GM13976 (cell line): ENCODE measurements at places on chromosomes 2 and 18.

DNA sequence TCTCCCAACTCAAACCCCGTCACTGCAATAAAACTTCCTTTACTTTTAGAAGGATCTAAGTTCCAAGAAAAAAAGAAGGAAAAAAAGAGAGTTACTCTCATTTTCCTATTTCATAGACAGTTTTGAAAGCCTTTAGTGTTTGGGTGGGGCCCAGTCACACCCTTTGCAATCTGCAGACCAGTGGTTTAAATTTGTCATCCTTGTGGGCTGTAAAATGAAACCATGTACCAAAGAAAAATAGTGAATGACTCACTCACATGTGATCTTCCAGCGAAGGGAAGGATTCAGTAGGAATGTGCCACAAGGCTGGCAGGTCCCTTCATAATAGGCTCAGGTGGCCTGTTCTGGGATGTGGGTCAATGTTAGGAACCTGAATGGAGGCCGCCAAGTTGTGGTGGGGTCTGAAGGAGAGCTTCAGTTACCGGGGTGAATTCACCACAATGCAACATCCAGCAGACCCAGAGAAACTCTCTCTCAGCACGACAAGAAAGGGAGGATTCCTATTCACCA, 28.3 kb downstream of the ANXA4 start:
- no peak for DNase-seq

DNA sequence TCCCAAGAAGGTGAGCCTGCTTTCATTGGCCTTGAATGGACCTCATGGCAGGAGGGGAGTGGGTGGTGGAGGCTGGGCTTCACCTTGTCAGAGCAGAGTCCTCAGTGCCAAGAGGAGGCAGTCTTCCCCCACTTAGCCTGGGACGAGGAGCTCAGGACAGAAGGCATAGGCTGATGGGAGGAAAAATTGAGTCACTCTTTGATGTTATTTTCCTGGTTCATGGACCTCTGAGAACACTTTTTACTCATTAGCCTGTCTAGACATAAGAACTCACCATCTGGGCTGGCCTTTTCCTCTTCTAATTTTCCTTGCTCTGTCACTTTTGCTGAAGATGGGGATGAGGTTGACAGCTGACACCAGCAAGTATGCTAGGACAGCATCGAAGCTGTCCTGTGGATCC, 225.7 kb upstream of the TNP1 start:
- DNase-seq, result no peak

GRCh38 chr18:369224-370015, 101.6 kb upstream of the THOC1 start:
- no peak for DNase-seq

- DNase-seq, result no peak
These were observed 416.0 kb downstream of the THSD7B start for GRCh38 chr2:137181370-137181769.

DNA sequence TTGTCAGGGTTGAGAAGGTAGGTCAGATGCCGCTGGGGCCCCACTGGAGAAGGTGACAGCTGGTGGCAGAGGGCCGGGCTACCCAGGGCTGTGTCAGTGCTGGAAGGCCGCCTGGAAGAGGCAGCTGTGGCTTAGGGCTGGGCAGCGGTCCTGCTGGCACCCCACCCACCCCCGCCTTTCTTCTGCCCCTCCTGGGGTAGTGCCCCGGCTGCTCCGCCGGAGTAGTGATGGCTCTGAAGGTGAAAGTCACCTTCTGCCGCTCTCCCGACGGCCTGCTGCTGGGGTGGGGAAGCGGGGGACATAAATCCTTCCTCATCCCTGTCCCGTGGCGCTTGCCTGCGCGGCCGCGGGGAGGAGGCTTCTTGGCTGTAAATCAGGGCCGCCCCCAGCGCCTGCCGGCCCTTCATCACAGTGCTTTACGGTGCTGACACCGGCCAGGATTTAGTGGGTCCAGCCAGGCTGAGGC, 332.2 kb downstream of the DYSF start:
- DNase-seq, result peak; percentile 10

DNA sequence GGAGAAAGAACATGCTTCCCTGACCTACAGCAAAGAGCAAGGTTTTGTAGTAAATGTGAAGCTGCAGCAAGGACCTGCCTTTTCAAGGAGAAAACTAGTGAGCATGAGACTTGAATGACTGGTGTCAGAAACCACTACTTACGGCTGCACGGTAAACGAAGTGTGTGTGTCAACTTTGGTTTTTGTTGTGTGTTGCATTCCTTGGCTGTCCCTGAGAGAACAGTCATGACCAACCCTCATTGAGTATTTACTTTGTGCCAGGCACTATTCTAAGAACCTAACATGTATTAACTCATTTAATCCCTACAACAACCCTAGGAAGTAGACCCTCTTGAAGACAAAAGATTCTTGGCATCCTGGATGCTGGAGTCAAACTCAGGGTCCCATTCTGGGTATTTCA, 22.8 kb downstream of the ACMSD start:
- no peak for DNase-seq

- DNase-seq, result no peak
These were observed 5.4 kb downstream of the BOLA3 start for GRCh38 chr2:74142340-74142739.
